Tibial nerve (tissue), 4 donors: ENCODE measurements at places on chromosomes 2 and 18.

GRCh38 chr2:14533131-14533757, 99.3 kb upstream of the LRATD1 start:
- no peak for DNase-seq

GRCh38 chr2:175156534-175156933, 11.5 kb downstream of the ATF2 start:
- no peak for DNase-seq

DNA sequence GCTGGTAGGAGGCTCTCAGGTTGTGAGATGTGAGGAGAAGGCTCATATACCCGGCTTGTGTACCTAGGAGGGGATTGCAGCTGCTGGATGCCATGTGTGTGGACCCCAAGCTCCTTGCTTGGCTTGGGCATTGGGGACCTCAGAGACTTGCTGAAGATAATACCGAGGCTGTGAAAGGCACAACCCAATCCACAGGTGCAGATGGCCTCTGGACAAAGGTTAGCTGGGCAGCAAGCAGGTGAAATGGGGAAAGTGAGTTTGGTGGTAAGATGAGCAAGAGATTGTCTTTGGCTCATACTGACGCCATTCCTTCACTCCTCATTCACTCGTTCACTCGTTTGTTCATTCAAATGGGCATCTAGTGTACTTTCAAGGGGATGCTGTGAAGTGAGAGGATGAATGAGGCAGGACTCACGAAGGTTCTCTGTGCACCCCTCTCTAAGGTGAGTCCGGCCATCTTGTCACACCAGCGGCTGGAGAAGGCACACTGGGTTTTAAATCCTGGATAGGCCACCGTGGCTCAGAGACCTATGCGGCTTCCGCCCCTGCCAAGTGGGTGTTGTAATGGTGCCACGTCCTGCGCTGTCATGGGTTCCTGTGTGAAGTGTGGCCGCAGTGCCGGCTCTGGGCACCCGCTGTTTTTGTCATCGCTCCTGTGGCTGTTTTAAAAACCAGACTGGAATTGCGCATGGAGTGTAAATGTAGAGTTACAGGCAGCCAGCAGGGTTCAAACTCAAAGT, 13.7 kb downstream of the FBLN7 start:
- DNase-seq, result no peak

- DNase-seq, result no peak
Observed at GRCh38 chr18:76502551-76502950, 7.5 kb upstream of the ZNF516 start.

DNA sequence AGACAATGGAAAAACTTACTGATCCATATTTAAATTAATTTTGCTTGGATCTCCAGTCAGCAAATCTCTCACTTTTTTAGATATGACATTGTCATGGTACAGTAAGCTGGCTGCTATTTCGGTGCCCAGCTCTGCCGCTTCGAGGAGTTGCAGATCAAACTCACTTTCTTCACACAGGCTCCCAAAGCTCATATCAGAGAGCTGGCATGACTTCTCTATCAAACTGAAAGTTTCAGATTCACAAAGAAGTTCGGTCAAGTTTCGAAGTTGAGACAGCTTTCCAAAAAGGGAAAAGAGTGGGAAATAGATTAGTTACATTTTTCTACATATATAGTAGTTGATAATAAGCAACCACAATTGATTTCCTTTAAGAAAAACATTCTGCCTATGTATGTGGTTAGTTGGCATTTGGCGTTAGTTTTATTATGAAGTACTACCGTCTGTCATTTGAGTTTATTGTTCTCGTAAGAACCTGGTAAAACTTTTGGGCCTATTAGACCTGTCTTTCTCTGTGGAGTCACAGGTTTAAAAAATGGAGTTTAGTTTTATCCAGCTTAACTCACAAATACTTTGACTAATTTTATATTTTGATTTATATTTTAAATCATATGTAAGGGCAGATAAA, 118.8 kb downstream of the ABCA12 start:
- DNase-seq, result no peak

DNA sequence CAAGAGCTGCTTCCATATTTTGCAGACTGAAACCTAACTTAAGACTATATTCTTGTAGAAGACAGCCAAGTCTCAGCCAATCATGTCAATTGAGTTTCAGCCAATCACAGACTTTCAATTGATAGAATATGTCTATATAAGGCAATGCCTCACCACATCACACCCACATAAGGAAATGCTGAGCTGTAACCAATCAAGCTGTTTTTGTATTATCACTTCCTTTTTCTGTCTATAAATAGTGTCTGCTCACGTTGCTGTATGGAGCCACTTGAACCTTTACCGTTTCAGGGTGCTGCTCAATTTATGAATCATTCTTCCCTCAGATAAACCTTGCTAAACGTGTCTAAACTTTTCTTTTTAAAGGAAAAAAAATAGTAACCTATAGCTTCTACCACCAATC, 1554.4 kb upstream of the LRRTM1 start:
- DNase-seq, result no peak

GRCh38 chr2:20676353-20677215, 9.6 kb downstream of the GDF7 start:
- no peak for DNase-seq

GRCh38 chr2:70090706-70091334, 3.5 kb downstream of the PCBP1 start:
- no peak for DNase-seq

DNA sequence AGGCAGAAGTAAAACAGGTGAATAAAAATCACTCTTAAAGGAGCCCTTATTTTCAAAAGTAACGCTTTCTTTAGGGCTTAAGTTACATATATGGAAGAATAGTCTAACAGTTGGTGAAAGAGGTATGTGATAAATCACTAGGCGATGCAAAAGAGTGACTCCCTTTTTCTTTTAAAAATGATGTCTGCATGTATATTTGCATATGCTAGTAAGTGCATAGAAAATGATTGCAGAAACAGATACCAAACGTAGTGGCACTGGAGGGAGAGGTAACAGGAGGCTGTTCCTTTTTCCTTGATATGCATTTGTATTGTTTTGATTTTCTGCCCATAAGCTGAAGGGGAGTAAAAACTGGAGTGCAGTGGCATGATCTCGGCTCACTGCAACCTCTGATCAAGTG, 158.3 kb downstream of the PRPF40A start:
- no peak for DNase-seq

DNA sequence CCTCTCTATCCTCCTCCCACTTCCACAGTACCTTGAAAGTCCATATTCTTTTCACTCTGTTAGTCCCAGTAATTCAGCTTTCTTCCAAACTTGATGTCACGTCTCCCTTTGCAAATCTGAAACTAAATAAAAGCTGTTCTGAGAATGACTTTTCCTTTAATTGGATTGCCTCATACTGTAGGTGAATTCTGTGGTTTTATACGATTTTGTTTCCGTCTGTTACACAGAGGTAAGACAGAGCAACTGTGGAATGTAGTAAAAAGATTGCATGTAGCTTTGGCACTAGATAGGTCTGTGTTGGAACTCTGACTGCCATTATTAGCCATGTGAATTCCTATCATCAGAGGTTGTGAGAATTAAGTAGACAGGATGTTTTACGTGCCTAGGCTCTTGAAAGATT, 25.9 kb downstream of the MALT1 start:
- DNase-seq, result no peak

GRCh38 chr2:162072181-162072702, 1.8 kb downstream of the DPP4 start:
- no peak for DNase-seq

- DNase-seq, result no peak
Observed at GRCh38 chr18:808502-808901, 3.5 kb downstream of the YES1 start.

DNA sequence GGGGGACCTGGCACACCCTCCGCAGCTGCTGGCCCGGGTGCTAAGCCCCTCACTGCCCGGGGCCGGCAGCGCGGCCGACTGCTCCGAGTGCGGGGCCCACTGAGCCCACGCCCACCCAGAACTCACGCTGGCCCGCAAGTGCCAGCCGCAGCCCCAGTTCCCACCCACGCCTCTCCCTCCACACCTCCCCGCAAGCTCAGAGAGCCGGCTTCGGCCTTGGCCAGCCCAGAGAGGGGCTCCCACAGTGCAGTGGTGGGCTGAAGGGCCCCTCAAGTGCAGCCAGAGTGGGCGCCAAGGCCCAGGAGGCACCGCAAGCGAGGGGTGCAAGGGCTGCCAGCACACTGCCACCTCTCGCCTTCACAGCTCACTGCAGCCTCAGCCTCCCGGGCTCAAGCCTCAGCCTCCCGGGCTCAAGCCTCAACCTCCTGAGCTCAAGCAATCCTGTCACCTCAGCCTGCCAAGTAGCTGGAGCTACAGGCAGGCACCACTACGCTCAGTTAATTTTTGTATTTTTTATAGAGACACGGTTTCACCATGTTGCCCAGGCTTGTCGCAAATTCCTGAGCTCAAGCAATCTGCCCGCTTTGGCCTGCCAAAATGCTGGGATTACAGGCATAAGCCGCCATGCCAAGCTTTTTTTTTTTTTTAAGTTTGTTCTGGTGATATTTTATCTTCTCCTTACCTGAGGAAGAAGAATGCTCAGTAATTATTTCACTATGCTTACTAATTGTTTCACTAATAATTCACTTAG, 71.7 kb upstream of the CDCA7 start:
- DNase-seq, result no peak

DNA sequence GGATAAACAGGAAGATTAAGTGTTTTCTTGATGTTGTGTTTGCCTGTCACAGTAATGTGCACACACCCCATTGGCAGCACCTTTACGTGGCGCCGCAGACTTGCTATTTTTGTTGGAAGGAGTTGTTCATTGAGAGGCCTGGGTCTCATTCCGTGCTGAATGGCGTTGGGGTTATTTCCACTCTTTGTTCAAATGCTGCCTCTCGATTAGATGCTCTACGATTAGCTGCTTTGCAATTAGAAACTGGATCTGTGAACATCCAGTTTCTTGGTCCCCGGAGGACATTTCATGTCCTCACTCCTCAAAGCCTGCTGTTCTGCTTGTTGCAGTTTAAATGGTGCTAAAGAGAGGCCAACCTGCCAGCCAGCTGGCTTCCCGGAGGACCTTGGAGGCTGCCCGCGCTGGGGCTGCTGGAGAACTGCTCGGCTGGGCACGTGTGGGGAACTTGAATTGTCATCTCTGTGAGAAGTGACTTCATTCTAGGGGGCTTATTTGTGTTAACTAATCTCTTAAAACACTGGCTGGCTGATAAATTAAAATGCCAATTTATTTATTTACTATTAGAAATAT, 117.4 kb upstream of the NABP1 start:
- DNase-seq, result no peak

GRCh38 chr2:74862020-74862964, 28.4 kb downstream of the HK2 start:
- no peak for DNase-seq
